ENCODE measurements at places on chromosomes 5 and 9.

GRCh38 chr5:176738637-176739250 is 71.6 kb upstream of the UNC5A start:
- DNase-seq, result no peak

- DNase-seq, result no peak
Observed at GRCh38 chr5:10233505-10233904, 16.2 kb downstream of the ATPSCKMT start.

DNA sequence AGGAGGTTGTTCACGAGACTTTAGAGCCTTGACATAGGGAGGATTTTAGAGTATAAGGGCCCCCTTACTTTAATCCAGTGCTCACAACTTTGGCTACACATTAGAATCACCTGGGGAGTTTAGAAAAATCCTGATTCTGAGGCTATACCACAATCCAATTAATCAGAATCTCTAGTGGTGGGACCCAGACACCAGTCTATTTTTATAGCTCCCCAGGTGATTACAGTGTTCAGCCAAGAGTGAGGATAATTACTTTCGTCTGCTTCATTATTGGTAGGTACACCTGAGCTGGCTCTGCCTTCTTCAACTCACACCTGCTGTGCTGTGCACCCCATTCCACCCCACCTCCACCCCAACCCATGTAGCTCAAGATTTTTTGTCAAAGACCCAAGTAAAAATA is 141.3 kb upstream of the EPB41L4A start:
- DNase-seq, result no peak

DNA sequence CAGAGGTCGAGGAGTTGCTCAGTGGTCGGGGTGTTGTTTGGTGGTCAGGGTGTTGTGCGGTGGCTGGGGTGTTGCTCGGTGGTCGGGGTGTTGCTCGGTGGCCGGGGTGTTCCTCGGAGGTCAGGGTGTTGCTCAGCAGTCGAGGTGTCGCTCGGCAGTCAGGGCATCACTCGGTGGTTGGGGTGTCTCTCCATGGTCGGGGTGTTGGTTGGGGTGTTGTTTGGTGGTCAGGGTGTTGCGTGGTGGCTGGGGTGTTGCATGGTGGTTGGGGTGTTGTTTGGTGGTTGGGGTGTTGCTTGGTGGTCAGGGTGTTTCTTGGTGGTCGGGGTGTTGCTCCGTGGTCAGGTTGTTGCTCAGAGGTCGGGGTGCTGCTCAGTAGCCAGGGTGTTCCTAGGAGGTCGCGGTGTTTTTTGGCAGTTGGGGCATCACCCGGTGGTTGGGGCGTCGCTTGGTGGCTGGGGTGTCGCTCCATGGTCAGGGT is 11.0 kb upstream of the GPSM1 start:
- DNase-seq, result no peak

DNA sequence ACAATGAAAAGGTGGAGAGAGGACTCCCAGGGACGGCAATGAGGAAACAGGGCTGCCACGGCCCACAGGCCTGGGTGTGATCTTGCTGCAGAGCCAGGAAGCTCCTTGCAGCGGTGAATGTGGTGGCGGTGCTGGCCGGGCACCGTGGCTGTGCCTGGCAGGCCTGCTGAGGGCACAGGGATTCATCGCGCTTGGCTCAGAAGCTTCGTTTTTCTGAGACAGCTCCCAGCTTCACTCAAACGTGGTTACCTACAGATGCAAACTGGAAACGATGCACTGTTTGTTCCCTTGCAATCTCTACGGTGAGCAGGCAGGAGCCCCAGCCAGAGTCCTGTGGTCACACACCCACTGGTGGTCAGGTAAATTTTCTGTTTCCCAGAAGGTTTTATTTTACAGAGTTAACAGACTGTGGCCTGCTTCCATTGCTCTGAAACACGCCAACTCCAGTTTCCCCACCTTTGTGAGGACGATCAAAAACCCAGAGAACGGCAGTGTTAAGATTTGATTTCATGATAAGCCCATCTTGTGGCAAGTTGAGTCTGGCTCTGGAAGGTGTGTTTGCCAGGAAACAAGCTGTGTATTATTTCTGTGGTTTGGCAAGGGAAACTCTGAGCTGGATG is 183.9 kb downstream of the AUH start:
- no peak for DNase-seq

GRCh38 chr5:123808461-123809380 is 296.7 kb downstream of the CSNK1G3 start:
- DNase-seq, result no peak

GRCh38 chr5:145848854-145849253 is 13.7 kb upstream of the PRELID2 start:
- no peak for DNase-seq

GRCh38 chr5:71576241-71576640 is 10.9 kb upstream of the MCCC2 start:
- DNase-seq, result no peak
